ENCODE measurements at places on chromosomes 1 and 21.

DNA sequence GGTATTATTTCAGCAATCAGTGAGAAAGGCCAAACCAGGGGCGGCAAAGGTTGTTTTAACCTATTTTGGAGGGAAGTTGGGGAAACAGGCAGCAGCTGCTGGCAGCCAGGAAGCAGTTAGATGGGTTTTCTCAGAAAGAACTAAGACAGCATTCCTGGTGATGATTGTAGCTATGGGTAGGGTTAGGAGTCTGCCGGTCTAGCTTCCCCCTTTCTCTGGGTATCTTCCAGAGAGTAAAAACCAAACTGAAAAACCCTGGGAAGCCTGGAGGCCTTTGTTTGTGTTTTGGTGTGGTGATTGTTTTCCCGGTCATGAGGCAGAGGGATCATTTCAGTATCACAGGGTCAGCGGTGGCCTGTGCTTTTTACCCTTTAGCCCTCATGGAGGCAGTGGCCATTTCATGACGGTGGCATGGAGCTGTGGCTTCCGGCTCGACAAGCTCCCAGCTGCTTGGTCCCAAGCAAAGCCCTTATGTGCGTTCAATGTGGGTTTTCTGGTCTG is 19.5 kb upstream of the TNFRSF1B start:
- no peak for DNase-seq

DNA sequence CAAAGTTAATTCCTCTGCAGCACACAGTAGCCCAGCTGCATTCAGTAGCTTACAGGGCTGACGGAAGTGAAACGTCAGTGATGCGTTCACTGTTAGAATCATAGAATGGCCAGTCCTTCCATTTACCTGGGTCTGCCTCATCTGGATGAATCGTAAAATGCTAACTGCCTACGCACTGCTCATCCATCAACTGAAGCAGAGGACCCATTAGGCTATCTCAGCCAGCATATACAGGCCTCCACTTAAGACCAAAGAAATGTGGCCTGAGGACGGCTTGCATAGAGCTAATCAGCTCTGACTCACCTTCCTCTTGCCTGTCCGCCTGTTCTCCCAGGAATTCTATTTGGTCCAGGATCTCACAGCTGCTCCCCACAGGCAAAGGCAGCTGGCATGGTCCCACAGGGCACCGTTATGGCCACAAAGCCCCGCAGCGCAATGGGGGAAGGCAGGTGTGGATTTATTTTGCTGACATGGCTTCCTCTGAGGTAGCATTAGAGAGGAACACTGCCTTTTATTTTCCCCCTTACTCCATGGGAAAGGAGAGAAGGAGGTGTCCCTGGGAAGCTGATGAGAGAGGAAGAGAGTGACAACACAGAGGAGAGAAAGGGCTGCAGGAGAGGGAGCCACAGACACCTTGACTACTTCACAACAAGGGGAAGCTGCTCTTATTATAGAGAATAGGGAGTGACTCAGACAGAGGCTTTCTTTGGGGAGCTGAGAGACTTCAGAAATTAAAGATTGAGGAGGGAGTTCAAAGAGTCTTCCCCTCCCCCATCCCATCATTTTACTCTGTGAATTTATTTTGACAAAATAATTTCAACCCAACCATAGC is 177.6 kb downstream of the HHIPL2 start:
- DNase-seq: no peak

DNA sequence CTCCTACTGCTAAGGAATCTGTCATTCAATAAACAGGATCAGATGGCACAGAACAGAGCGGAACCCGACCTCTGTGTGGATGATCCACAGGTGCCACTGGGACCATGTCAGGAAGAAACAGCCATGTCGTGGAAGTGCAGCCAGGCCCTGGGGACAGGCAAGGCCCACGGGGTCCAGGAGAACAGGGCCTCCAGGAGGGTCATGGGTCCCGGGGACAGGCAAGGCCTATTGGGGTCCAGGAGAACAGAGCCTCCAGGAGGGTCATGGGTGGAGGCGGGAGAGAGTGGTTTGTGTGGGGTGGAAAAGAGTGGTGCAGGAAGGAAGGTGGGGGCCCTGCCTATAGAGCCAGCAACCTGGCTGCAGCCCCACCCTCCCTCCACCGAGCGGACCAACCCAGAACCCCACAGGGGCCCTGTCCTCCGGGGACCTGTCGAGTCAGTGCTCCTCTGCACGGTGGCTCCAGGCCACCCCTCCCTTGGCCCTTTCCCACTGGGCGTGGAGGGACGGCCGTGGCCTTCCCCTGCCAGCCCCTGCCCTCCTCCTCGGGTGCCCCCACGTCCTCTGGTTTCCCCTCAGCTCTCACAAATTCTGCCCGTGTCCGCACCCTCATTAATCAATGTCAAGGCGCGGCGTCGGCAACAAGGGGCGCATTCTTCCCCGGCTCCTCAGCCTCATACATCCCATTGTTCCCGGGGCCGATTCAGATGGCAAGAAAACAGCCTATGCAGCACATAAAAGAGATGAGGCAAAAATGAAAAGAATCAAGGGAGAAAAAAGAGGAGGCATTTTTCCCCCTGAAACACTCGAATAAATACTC is 146.4 kb downstream of the PRDM16 start:
- no peak for DNase-seq

- no peak for DNase-seq
Observed at GRCh38 chr1:33396188-33397124, 34.4 kb downstream of the PHC2 start.

- no peak for DNase-seq
Observed at GRCh38 chr1:94634977-94635416, 93.4 kb upstream of the F3 start.

GRCh38 chr21:45383615-45384201 is 21.3 kb upstream of the COL18A1 start:
- no peak for DNase-seq

Data from tibial nerve (tissue), 4 donors.